Muscle of arm (tissue), 14 donors: ENCODE measurements at places on chromosomes 3 and 15. TPM values are rescaled to one million over a fixed set of nuclear protein-coding genes. Genes with fewer than 3 reads are reported as not detected.

DNA sequence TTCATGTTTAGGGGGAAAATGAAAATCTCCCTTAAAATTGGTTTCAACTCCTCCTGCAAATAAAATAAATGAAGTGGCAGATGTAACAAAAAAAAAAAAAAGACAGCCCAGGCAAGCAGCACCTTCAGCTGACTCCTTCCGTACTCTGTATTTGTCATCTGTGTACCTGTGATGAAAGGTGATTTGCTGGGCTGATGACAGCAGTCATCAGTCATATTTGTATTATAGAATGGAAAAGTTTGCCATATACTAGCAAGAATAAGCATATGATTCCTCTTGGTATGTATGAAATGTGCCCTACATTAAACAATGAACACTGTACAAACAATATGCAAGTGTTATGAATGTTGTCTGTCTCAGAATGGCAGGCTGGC, 44.1 kb upstream of the WWTR1 start:
- DNase-seq: no peak

KBTBD13 gene
- 1.4 TPM for polyA plus RNA-seq

DNA sequence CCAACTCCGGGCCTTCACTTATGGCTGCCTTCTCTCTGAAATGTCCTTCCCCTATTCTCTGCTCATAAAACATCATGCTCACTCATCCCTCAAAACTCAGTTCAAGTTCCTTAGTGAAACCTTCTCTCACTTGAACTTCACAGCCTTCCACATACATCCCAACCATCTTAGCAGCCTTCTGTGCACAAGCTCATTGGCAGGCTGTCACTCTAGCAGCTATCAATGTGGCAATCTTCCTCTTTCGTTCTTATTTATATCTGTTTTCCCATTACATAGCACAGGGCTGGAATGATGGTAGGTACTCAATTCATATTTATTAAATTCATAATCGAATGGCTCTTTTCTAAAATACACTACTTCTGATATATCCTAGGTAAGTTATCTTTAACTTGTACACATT, 66.4 kb upstream of the MCTP2 start:
- DNase-seq: no peak

DNA sequence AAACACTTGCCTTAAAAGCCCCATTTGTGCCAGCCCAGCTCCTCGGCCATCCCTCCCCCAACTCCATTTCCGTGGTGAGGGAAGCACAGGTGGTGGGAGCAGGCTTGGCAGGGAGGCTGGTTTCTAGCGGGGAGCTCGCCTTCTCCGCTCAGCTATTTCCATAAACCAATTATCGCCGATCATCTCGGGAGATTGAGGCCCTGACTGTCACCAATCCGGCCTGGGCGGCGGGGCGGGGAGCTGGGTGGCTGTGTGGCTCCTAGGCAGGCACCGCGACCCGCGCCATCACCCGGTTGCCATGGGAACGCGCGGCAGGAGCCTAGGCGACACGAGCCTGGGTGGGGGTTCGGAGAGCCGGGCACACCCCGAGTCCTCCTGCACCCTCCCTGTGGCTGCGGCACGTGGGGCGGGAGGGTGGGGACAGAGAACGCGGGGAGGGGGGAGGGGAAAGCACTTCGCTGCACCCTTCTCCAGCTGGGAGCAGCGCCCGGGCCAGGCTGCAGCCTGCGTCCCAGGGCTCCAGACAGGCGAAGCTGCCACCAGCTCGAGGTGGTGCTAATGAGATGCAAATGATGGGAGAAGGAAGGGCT, 9.3 kb downstream of the CCDC33 start:
- no peak for DNase-seq

DNA sequence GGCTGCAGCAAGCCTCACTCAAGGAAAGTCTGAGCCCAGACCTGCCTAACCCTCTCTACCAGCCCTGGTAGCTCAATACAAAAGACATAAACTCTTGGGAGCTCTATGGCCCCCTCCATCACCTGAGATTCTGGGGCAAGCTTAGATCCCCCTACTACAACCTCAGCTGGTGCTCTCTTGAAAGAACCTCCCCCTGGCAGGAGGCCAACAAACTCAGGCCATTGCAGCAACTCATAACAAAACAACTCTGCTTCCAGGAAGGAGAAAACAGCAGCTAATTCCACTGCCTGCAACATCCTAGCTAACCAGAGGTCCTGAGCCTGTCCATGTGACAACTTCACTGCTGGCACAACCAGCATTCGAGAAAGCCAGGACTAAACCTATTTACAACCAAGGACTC, 169.2 kb downstream of the ROBO1 start:
- no peak for DNase-seq

DNA sequence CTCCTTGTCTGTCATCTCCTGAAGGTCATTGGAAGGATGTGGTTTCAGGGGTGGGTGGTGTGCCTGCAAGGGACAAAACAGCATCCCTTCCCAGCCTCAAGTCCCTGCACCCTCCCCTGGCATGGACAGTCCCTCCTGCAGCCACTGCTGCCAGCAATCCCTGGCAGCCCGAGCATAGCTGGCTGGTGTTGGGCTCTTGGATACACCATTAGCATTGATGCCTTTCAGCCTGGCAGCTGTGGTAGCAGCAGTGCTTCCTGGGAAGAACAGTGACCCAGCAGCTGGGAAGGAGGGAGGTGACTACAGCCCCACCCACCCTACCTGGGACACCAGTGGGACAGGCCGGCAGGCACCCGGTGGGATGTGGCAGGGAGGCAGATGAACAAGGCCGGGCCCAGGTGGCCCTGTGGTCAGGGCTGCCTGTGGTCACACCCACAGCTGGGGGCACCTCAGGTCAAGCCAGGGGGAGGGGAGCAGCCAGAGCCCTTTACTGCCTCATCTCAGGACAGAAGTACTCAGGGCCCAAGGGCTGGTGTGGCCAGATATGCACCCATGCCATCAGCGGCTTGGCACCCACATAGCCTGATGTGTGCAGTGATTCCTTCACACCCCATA, 32.9 kb upstream of the TMEM115 start:
- no peak for DNase-seq

GRCh38 chr15:85618956-85619491, 175.7 kb downstream of the KLHL25 start:
- DNase-seq: peak; percentile 91

DNA sequence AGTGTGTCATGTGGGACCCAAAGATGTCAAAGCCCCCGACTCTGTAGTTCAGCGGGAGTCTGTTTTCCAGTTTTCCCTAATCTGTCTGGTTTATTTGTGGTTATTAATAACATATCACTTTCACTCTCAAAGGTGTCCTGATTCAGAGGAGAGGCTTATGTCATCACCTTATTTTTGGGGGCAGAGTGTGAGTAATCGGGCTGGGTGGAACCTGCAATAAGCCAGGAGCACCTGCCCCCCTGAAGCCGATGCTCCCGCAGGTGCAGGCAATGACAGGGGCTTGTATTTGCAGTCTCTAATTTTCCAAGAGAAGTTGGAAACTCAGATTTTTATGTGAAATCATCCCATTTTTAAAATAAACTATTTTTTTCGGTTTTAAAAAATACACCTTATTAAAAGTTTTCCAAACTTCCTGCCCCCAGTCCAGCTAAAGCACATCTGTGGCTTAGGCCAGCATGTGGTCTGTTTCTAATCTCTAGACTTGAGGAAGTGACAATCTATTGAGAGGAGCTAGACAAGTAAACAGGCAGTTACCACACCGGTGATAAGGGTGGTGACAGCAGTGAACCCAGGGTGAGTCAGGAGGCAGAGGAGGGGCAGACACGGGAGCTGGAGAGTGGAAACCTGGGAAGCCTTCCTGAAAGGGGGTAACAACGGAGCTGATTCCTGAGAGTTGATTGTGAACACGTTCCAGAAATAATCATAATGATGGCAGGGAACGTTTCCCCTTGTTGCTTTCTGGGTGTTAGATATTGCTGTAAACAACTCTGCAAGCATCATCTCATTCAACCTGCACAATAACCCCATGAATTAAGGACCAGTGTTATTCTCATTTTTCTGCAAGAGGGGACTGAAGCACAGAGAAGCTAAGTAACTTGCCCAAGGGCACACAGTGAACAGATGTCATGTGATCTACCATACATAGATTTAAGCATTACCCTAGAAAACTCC, 37.2 kb downstream of the BHLHE40 start:
- no peak for DNase-seq

- no peak for DNase-seq
Observed at GRCh38 chr3:112769286-112769978, 77.2 kb downstream of the CD200R1L start.

DNA sequence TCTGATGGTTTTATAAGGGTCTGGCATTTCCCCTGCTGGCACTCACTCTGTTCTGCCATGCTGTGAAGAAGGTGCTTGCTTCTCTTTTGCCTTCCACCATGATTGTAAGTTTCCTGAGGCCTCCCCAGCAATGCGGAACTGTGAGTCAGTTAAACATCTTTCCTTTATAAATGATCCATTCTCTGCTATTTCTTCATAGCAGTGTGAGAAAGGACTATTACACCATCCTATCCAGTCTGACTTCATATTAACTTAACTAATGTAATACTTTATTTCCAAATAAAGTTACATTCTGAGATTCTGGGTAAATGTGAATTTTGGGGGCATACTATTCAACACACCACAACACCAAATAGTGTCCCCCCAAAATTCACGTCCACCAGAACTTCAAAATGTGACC, 22.2 kb upstream of the MAP3K13 start:
- DNase-seq: no peak

DNA sequence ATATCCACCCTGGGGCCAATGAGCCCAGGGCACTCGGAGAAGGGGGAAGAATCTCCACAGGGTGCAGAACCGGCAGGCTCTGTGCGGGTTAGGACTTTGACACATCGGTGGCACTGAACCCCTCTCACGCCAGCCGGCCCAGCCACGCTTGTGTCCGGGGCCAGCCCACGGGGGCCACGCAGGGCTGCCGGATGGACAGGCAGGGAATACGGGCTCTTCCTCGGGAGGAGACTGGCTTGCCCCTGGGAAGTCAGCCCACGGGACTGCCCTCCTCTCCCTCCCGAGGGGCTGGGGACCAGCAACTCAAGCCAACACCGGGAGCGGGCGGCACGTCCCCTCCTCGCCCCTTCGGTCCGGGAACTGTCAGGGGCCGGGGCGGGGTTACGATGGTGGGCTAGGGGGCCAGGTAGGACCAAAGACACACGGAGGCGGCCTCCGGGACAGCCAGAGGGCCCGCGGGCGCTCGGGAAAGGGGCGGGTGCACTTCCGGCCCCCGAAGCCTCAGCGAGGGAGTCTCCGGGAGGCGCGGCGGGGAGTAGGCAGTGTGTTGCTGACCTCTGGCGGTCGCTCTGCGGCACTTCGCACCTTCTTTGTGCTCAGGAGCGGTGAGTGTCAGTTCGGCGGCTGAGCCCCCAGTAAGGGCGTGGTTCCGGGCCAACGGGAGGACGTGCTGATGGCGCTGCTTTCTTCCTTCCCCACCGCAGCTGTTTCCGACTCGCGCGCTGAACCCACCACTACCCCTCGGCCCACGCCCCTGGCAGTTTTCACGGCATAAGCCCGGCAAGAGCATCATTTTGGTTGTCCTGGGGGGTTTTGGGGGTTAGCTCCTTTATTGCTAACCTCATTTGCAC, 5.1 kb upstream of the CYP8B1 start:
- DNase-seq: peak; percentile 86

GRCh38 chr15:80764535-80764934, 14.6 kb upstream of the CEMIP start:
- DNase-seq: no peak

- DNase-seq: no peak
Observed at GRCh38 chr3:51550080-51550819, 11.7 kb downstream of the RAD54L2 start.

GRCh38 chr15:72368899-72369298, 6.9 kb downstream of the HEXA start:
- no peak for DNase-seq

DNA sequence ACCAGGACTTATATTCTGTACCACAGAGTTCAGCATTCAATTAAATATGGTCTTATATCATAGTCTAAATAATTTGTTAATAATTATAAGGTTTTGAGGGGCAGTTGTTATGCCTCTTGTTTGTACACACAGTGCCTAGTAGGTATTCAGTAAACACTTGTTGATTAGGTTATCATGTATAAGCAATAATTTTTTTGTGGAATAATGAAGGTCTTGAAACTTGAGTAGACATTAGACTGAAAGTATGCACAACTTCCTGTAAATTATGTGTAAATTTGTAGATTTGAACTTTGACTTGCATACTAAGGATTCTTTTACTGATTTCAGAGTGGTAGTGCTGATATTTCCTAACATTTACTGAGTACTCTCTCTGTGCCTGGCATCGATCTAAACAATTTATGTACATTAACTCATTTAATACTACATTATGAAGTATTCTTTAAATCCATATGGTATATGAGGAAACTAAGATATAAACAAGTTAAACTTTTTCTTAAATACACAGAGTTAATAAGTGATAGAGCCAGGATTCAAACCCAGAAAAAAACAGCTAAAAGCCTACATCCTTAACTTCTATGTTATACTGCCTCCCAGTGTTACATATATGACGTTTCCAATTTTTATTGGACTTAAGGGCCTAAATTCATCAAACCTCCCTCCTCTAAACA, 65.1 kb downstream of the GLCE start:
- DNase-seq: peak; percentile 7
